Stomach (tissue), 19 donors: ENCODE measurements at places on chromosomes 1 and 21. TPM values are rescaled to one million over a fixed set of nuclear protein-coding genes. Genes with fewer than 3 reads are reported as not detected.

- no peaks in the 10 kb centered on the region for H3K27me3 ChIP-seq
- no peak overlapping the region for H3K27ac ChIP-seq
- no peaks in the 10 kb centered on the region for H3K36me3 ChIP-seq
- DNase-seq: no peak
- no peak overlapping the region for H3K4me3 ChIP-seq
These were observed 15.2 kb downstream of the TTC3 start for GRCh38 chr21:37088186-37088735.

GRCh38 chr1:171160211-171160610 is 24.9 kb upstream of the FMO2 start:
- peaks cover 6% of the 10 kb centered on the region for H3K4me1 ChIP-seq
- H3K27me3 ChIP-seq: no peaks in the 10 kb centered on the region
- peak overlapping the region; percentile 60 for H3K27ac ChIP-seq
- H3K4me3 ChIP-seq: no peak overlapping the region

- no peaks in the 10 kb centered on the region for H3K4me1 ChIP-seq
- no peak for DNase-seq
- H3K4me3 ChIP-seq: no peak overlapping the region
- no peak overlapping the region for H3K27ac ChIP-seq
- H3K27me3 ChIP-seq: peaks cover 47% of the 10 kb centered on the region
- H3K36me3 ChIP-seq: no peaks in the 10 kb centered on the region
These were observed 28.3 kb upstream of the COL18A1 start for GRCh38 chr21:45376459-45377324.

GRCh38 chr1:47225430-47226100 is 6.5 kb downstream of the TAL1 start:
- no peaks in the 10 kb centered on the region for H3K36me3 ChIP-seq
- peaks cover 25% of the 10 kb centered on the region for H3K4me1 ChIP-seq
- no peak for DNase-seq

- H3K4me1 ChIP-seq: peaks cover 5% of the 10 kb centered on the region
- H3K4me3 ChIP-seq: no peak overlapping the region
These were observed 13.5 kb downstream of the KCNK1 start for GRCh38 chr1:233627376-233627775.

DNA sequence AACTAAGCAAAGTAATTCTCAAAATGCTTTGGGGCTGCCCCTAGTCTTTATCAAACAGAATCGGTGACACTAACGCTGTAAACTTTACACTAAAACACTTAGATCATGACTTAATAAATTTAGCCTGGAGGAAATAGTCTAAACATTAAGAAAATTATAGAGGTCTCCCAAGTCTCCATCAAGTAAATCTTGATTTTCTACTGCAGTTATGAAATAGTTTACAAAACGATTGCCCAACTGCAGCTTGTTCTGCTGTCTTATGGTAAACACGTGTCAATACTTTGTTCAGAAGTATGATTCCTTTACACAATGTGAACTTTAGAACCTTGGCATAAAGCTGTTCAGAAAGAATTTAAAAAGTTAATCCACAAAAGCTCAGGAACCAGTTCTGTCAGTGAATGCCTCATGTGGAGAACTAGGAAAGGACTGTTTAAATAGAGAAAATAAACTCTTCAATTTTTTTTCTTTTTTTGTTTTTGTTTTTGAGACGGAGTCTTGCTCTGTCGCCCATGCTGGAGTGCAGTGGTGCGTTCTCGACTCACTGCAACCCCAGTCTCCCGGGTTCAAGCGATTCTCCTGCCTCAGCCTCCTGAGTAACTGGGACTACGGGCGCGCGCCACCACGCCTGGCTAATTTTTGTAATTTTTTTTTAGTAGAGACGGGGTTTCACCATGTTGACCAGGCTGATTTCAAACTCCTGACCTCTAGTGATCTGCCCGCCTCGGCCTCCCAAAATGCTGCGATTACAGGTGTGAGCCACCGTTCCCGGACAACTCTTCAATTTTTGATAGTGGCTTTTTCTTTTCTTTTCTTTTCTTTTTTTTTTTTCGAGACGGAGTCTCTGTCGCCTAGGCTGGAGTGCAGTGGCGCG is 1.6 kb downstream of the DDI2 start:
- H3K27me3 ChIP-seq: no peaks in the 10 kb centered on the region
- peak overlapping the region; percentile 81 for H3K27ac ChIP-seq
- peaks cover 75% of the 10 kb centered on the region for H3K4me1 ChIP-seq
- DNase-seq: no peak
- peak overlapping the region; percentile 95 for H3K4me3 ChIP-seq
- no peaks in the 10 kb centered on the region for H3K36me3 ChIP-seq

- H3K4me3 ChIP-seq: no peak overlapping the region
- no peak overlapping the region for H3K27ac ChIP-seq
- no peak for DNase-seq
- no peaks in the 10 kb centered on the region for H3K4me1 ChIP-seq
- H3K36me3 ChIP-seq: peaks cover 25% of the 10 kb centered on the region
- H3K27me3 ChIP-seq: no peaks in the 10 kb centered on the region
These were observed 13.8 kb upstream of the MPZL1 start for GRCh38 chr1:167707942-167708341.

- peaks cover 16% of the 10 kb centered on the region for H3K27me3 ChIP-seq
- H3K4me1 ChIP-seq: no peaks in the 10 kb centered on the region
- no peak overlapping the region for H3K4me3 ChIP-seq
- no peaks in the 10 kb centered on the region for H3K36me3 ChIP-seq
- peak; percentile 25 for DNase-seq
These were observed 24.7 kb upstream of the MYCL start for GRCh38 chr1:39926343-39926793.

GRCh38 chr1:199002661-199003060 is 363.8 kb downstream of the PTPRC start:
- no peaks in the 10 kb centered on the region for H3K36me3 ChIP-seq
- H3K27ac ChIP-seq: no peak overlapping the region
- no peaks in the 10 kb centered on the region for H3K4me1 ChIP-seq
- H3K27me3 ChIP-seq: no peaks in the 10 kb centered on the region
- peak; percentile 66 for DNase-seq

- no peak for DNase-seq
- H3K27ac ChIP-seq: no peak overlapping the region
- no peaks in the 10 kb centered on the region for H3K36me3 ChIP-seq
These were observed 177.3 kb upstream of the GORAB start for GRCh38 chr1:170354690-170355089.

- H3K4me1 ChIP-seq: no peaks in the 10 kb centered on the region
- H3K27me3 ChIP-seq: no peaks in the 10 kb centered on the region
- DNase-seq: peak; percentile 52
- no peak overlapping the region for H3K27ac ChIP-seq
These were observed 16.4 kb downstream of the WDR4 start for GRCh38 chr21:42862774-42863503.

- no peaks in the 10 kb centered on the region for H3K36me3 ChIP-seq
- H3K27me3 ChIP-seq: no peaks in the 10 kb centered on the region
- H3K4me3 ChIP-seq: no peak overlapping the region
- H3K4me1 ChIP-seq: peaks cover 5% of the 10 kb centered on the region
- no peak for DNase-seq
- H3K27ac ChIP-seq: no peak overlapping the region
These were observed 2.3 kb upstream of the NFASC start for GRCh38 chr1:204868340-204868700.

GRCh38 chr1:234395297-234395696 is 22.0 kb downstream of the COA6 start:
- H3K4me3 ChIP-seq: no peak overlapping the region
- H3K27ac ChIP-seq: no peak overlapping the region
- no peaks in the 10 kb centered on the region for H3K27me3 ChIP-seq
- no peaks in the 10 kb centered on the region for H3K4me1 ChIP-seq
- DNase-seq: no peak

- no peaks in the 10 kb centered on the region for H3K36me3 ChIP-seq
- DNase-seq: no peak
- no peaks in the 10 kb centered on the region for H3K4me1 ChIP-seq
- H3K27ac ChIP-seq: no peak overlapping the region
- H3K4me3 ChIP-seq: no peak overlapping the region
These were observed 347.5 kb downstream of the SMYD3 start for GRCh38 chr1:246159279-246160227.

GRCh38 chr21:37450445-37450941 is 83.9 kb downstream of the DYRK1A start:
- no peak for DNase-seq
- no peaks in the 10 kb centered on the region for H3K27me3 ChIP-seq
- H3K4me1 ChIP-seq: peaks cover 40% of the 10 kb centered on the region

- no peaks in the 10 kb centered on the region for H3K36me3 ChIP-seq
- no peaks in the 10 kb centered on the region for H3K27me3 ChIP-seq
- H3K27ac ChIP-seq: no peak overlapping the region
- no peak for DNase-seq
- H3K4me3 ChIP-seq: peak overlapping the region; percentile 58
These were observed 55.3 kb upstream of the HNRNPU start for GRCh38 chr1:244919320-244920282.

DNA sequence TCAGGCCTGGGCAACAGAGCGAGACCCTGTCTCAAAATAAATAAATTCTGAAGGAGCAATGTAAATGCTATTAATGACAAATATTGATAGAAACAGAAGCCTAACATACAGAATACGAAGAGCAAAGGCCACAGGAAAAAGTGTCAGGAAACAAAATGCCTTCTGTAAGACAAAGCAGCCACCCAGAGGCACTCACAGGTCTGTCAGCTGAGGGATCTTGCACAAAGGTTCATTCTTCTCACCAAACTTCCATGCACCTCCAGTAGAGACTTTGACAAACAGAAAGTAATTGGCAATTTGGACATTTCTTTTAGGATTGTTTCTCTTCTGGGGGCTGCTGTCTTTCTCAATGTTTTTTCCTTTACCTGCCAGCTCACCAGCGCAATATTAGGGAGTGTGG is 1.2 kb upstream of the ALDH9A1 start:
- DNase-seq: peak; percentile 7
- H3K36me3 ChIP-seq: no peaks in the 10 kb centered on the region

GRCh38 chr1:64539289-64539688 is 69.4 kb downstream of the CACHD1 start:
- no peaks in the 10 kb centered on the region for H3K27me3 ChIP-seq
- no peak for DNase-seq
- no peak overlapping the region for H3K27ac ChIP-seq
- peaks cover 24% of the 10 kb centered on the region for H3K4me1 ChIP-seq

- H3K4me3 ChIP-seq: no peak overlapping the region
- no peaks in the 10 kb centered on the region for H3K27me3 ChIP-seq
- H3K4me1 ChIP-seq: no peaks in the 10 kb centered on the region
- H3K36me3 ChIP-seq: no peaks in the 10 kb centered on the region
- DNase-seq: no peak
These were observed 434.0 kb upstream of the NR5A2 start for GRCh38 chr1:199593475-199593874.

- no peak overlapping the region for H3K27ac ChIP-seq
- no peak for DNase-seq
- no peaks in the 10 kb centered on the region for H3K27me3 ChIP-seq
- no peaks in the 10 kb centered on the region for H3K4me1 ChIP-seq
- no peaks in the 10 kb centered on the region for H3K36me3 ChIP-seq
These were observed 383.2 kb downstream of the KIF26B start for GRCh38 chr1:245537992-245538391.

DNA sequence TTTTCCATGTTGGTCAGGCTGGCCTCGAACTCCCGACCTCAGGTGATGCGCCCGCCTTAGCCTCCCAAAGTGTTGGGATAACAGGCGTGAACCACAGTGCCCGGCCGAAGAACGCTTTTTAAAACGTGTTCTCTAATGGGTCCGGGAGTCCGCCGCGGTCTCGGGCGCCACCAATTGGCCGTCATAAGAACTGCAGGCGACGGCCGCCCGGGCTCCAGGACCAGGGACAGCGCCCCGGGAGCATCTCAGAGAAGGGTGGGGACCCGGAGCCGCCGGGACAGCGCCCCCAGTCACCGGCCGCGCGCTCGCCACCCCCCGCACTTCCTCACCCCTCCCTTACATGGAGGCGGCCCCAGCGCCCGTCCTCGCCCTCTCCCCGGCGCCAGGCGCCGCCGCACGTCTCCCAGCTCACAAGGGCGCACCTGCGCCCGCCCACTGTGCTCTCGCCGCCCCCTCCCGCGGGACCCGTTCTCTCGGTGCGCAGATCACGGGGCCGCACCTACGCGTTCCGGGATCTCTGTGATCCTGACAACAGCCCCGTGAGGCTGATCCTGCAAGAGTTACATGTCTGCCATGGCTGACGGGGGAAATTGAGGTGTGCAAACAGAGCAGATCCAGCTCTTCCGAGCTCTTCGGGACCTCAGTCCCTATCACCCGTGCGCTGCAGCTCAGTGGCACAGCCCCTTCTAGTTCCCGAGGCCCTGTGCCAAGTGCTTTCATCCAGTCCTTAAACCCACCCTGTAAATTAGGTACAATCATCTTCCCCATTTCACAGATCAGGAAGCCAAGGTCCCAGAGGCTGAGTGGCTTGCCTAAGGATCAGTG is 9.8 kb downstream of the RAP1GAP start:
- H3K4me1 ChIP-seq: peaks cover 20% of the 10 kb centered on the region
- H3K27ac ChIP-seq: no peak overlapping the region
- no peaks in the 10 kb centered on the region for H3K36me3 ChIP-seq
- H3K27me3 ChIP-seq: peaks cover 49% of the 10 kb centered on the region
- peak overlapping the region; percentile 10 for H3K4me3 ChIP-seq

GRCh38 chr1:166855558-166855957 is 16.3 kb downstream of the POGK start:
- H3K36me3 ChIP-seq: peaks cover 97% of the 10 kb centered on the region
- H3K4me1 ChIP-seq: peaks cover 37% of the 10 kb centered on the region
- DNase-seq: no peak
- H3K27me3 ChIP-seq: no peaks in the 10 kb centered on the region
- no peak overlapping the region for H3K27ac ChIP-seq

DNA sequence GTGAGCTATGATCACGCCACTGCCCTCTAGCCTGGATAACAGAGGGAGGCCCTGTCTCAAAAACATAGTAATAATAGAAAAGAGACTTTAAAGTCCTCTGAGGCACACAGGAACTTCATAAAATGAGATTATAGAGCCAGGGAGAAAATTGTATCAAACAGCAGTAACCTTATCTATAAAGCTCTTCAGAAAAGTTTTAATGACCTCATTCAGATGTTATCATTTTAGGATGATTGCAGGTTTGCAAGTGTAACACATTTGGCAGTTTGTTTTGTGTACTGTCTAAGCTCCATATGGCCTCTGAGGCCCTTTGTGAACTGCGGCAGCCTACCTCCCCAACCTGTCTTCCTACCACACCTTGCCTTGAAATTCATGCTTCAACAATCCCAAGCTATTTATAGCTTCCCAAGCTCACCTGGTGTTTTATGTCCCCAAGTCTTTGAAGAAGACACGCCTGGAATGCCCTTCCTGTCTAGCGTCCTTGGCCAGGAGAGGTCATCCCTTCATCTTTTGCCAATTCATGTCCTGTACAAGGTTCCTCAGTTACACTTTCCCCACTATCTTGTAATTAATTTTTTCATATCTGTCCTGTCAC is 8.5 kb upstream of the AKNAD1 start:
- H3K4me3 ChIP-seq: no peak overlapping the region
- DNase-seq: no peak
- H3K4me1 ChIP-seq: no peaks in the 10 kb centered on the region
- no peaks in the 10 kb centered on the region for H3K27me3 ChIP-seq
- H3K36me3 ChIP-seq: no peaks in the 10 kb centered on the region

GRCh38 chr1:186977266-186977957 is 148.7 kb downstream of the PLA2G4A start:
- no peak overlapping the region for H3K4me3 ChIP-seq
- no peaks in the 10 kb centered on the region for H3K27me3 ChIP-seq
- DNase-seq: no peak
- no peaks in the 10 kb centered on the region for H3K36me3 ChIP-seq
- no peak overlapping the region for H3K27ac ChIP-seq

The DVL1 gene
- total RNA-seq: 229 TPM

The KRTAP12-2 gene
- total RNA-seq: not detected

The TSSK3 gene
- not detected for total RNA-seq

The GABPB2 gene
- total RNA-seq: 5.2 TPM

The DNAI4 gene
- 9.5 TPM for total RNA-seq

The HPCA gene
- total RNA-seq: not detected

The CFAP107 gene
- total RNA-seq: not detected

The FCRL2 gene
- total RNA-seq: not detected

The LRRC71 gene
- total RNA-seq: 2.2 TPM

The AK5 gene
- total RNA-seq: not detected

The CDA gene
- not detected for total RNA-seq
